ENCODE measurements at places on chromosomes 11 and 22.

GRCh38 chr11:96576383-96576782, 186.6 kb downstream of the JRKL start:
- no peak for DNase-seq

DNA sequence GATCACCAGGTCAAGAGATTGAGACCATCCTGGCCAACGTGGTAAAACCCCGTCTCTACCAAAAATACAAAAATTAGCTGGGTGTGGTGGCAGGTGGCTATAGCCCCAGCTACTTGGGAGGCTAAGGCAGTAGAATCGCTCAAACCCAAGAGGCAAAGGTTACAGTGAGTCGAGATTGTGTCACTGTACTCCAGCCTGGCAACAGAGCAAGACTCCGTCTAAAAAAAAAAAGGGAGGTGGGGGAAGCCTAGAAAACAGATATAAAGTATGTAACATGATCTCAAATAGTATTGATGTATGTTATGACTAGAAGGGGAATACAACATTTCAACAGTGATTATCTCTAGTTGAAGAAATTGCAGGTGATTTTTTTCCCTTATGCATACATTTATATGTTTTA, 61.4 kb downstream of the SLC1A2 start:
- no peak for DNase-seq

- no peak for DNase-seq
Measured at GRCh38 chr11:8709002-8709672, 26.5 kb downstream of the RPL27A start.

GRCh38 chr22:39469681-39470450, 13.1 kb downstream of the MGAT3 start:
- DNase-seq = no peak

- no peak for DNase-seq
Measured at GRCh38 chr11:107116358-107116757, 98.1 kb upstream of the GUCY1A2 start.

DNA sequence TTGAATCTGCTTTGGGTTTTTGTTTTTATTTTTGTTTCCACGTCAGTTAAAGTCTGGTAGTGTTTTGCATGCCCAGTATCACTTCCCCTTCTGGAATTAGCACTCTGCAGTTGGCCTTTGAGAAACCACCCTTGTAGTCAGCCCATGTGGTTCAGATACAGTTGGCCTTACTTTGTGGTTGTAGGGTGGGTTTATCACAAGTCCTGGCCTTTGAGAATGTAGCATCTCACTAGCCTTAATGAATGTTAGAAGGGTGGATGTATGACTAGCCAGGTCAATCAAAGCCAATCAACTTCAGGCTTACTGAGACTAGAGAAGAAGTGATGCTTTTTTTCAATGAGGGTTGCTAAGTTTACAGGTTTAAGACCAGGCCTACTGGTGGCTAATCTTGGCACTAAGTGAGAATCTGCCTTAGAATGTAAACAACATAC, 19.8 kb downstream of the ARL14EP start:
- DNase-seq = no peak

DNA sequence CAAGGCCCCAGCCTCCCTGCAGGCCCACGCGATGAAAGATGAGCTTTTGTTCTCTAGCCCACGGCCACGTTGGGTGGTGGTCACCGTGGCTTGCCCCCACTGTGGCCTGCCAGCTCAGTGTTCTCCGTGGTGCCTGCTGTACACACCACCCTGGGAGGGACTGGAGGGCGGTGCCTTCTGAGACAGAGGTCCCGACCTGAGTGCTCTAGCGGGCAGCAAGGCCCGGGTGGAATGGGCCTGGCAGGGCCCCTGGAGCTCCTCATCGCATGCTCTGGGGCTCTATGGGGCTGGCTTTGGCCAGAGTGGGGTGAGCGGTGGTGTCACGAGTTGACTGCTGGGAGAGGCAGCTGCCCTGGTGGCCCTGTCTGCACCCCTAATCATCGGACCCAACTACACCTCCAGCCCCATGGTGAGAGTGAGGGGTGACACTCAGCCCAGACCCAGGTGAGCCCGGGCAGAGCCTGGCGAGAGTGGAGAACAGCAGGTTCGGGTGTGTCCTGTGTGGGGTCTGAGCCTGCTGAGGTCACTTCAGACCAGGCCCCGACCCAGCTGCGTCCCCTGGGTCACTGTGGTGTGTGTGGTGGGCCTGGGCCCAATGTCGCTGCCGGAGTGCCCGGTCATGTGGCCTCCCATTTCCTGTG, 541.9 kb downstream of the TBC1D22A start:
- no peak for DNase-seq

- DNase-seq = peak; percentile 36
Measured at GRCh38 chr11:67273260-67273990, 7.2 kb downstream of the GRK2 start.

GRCh38 chr11:85028329-85029101, 598.6 kb downstream of the DLG2 start:
- peak; percentile 16 for DNase-seq

DNA sequence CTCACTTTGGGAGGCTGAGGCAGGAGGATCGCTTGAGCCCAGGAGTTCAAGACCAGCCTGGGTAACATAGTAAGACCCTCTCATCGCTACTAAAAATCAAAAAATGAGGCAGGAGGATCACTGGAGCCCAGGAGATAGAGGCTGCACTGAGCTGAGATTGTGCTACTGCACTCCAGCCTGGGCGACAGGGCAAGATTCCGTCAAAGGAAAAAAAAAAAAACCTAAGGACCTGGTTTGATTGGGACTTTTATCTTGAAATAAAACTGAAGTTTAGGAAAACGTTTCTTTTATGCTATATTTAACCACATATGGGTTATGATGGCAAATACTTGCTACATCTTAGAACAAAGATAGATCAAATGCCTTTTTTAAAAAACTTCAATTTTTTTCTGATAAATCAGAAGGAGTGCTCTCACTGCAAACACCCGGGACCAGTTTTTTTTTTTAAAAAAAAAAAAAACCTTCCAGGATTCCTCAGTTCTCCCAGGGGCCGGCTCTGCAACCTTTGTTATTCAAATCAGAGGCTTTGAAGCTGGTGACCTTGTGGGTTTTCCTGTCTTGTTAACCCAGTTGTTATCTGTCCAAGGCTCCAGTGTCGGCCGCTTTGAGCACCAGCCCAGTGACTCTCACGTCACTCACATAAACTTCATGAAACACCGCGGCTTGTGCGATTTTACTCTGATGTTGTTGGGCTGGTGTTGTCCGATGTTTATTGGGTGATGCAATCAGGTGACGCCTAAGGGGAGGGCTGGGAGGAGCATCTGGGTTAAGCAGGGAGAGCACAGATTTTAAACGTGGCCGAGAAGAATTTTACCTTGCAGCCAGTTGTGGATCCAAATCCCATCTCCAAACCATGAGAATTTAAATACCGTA, 24.7 kb upstream of the SLC22A12 start:
- DNase-seq = no peak

DNA sequence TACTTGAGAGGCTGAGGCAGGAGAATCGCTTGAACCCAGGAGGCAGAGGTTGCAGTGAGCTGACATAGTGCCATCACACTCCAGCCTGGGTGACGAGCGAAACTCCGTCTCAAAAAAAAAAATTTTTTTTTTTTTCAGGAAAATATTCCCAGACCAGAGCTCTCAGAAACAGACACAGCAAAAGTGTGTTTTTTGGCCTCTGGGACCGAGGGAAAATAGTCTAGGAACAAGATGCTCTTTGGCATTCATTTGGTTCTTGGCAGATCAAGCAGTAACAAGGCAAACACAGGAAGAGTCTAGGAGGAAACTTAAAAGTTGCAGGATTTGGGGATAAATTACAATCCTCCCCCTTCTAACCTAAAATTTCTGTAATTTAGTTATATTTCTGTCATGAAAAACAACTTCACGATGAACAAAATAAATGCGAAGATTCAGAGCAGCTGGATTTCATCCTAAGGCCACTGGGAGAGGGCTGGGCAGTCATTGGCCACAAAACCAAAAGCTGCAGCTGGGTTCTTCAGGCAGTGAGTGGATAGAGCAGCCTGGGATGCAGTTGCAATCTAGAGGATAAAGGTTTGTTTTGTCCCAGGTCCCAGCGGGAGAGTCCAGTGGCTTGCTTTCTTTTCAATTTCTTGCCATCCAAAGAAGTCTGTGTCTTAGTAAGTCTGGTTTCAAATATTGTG, 19.7 kb downstream of the ATG16L2 start:
- no peak for DNase-seq

DNA sequence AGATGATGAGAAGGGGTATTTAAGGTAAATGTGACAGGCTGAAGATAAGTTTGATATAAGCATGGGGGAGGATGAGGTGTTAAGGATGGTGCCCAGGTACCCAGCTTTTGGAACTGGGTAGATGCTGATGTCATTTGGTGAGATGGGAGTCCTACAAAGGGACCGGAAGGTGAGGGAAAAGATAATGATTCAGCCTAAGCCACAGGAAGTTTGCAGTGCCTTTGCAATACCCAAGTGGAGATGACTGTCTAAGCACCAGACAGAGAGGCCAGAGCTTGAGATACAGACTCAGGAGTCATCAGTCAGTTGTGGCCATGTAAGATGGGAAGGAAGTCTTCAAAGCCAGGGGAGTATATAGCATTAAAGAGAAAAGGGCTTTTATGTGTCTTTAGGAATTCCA, 30.0 kb upstream of the SMCO4 start:
- DNase-seq = no peak

DNA sequence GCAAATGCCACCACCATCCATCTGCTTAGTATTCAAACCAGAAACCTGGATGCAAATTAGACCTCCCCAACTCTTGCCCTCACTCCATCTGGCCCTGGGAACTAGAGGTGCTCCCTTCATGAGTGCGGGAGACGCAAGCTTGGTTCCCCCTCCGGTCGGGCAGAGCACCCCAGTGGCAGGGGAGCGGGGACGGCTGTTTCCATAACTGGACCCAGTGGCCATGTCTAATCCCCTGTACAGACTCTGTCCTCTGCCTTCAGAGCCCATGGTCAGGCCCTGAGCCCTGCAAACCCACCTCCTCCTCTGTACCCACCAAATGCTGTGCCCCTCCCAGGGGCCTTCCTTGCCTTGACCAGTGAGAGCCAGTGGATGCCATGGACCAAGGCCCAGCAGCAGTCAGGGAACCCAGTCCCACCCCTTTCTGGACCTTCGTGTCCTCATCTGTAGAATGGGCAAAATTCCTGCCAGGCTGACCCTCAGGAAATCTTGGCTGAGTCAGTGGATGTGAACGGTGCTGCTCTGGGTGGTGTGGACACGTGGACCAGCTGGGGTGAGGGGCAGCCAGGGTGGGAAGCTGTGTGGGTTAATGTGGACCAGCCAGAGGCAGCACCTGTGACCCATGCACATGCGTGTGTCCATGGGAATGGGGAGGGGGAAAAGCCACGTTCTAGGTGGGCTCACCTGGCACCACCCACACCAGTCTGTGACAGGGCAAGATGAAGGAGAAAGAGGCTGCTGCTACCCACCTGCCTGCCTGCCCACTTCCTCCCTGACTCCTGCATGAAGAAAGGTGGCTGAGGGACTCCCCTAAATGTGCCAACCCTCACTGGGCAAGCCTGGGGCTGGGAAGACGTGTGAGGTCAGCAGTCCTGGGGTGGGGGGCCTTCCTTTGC, 72.8 kb downstream of the LRRC32 start:
- no peak for DNase-seq

GRCh38 chr11:80155412-80156017, 714.7 kb upstream of the TENM4 start:
- DNase-seq = no peak

- DNase-seq = no peak
Measured at GRCh38 chr22:41660416-41660815, 28.3 kb downstream of the SNU13 start.

- DNase-seq = no peak
Measured at GRCh38 chr22:42328130-42328783, 57.8 kb upstream of the TCF20 start.

- no peak for DNase-seq
Measured at GRCh38 chr11:28736256-28736655, 628.1 kb downstream of the METTL15 start.

GRCh38 chr11:125588505-125588904, 4.1 kb upstream of the STT3A start:
- DNase-seq = no peak

DNA sequence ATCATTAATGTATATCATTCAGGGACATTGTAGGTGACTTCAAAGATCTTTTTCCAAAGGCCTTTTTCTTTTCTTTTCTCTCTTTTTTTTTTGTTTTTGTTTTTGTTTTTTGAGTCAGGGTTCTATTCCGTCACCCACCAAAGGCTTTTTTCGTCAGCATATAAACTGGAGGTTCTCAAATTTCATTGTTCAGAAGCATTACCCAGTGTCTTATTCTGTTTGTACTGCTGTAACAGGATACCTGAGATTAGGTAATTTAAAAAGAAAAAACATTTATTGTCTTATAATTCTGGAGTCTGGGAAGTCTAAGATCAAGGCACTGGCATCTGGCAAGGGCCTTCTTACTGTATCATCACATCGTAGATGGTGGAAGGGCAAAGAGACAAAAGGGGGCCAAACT, 6.4 kb upstream of the SYT9 start:
- no peak for DNase-seq

DNA sequence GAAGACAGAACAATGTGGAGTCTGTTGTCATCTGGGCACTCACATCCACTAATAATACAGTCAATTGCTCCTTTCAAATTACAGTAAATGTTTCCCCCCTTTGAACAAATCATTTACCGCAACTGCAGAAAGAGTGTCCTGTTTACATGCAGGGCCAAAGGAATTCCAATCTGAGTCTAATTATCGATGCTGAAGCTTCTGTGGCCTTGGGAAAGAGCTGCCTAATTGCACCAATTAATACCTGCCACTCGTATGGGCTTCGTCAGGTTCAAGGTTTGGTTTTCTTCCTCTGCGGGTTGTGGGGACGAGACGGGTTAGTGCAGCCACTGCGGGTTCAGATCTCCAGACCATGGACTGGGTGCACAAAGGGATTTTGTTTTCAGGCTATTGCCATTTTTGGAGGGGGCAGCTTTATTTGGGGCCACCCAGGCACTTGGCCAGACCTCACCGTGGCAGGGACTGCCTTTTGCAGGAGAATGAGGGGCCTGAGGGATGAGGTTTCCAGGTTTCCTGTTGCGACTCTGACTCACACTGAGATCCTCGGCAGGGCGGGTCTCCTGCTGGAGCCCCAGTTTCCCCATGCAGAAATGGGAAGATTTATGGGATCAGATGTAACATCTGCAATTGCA, 147.6 kb downstream of the MIAT start:
- DNase-seq = no peak

GRCh38 chr11:95084509-95084908, 5.1 kb upstream of the ENDOD1 start:
- no peak for DNase-seq

GRCh38 chr11:42265072-42265471, 805.6 kb upstream of the LRRC4C start:
- DNase-seq = no peak

Data from activated naive CD8-positive, alpha-beta T cell treated with anti-CD3 and anti-CD28 coated beads, Interleukin-2, amount 10 ng/mL, durations not matched to agents 7 days and 5 days (primary cell).